NCI-H446 treated with DMSO at 0.1 percent for 48 hours (cell line): ENCODE measurements at places on chromosomes 11 and 22.

- no peak for DNase-seq
Measured at GRCh38 chr11:128453444-128454336, 133.7 kb downstream of the ETS1 start.

GRCh38 chr11:20056109-20056949 is 103.9 kb downstream of the DBX1 start:
- peak; percentile 86 for DNase-seq

GRCh38 chr11:7511401-7511800 is 2.4 kb upstream of the PPFIBP2 start:
- DNase-seq, result peak; percentile 36

GRCh38 chr22:40463683-40464082 is 93.3 kb downstream of the SGSM3 start:
- DNase-seq, result no peak

GRCh38 chr11:5937868-5938602 is 4.0 kb upstream of the OR56A3 start:
- no peak for DNase-seq

GRCh38 chr22:20811171-20811570 is 37.3 kb downstream of the SERPIND1 start:
- no peak for DNase-seq

GRCh38 chr22:31244943-31245451 is 32.9 kb downstream of the LIMK2 start:
- no peak for DNase-seq

DNA sequence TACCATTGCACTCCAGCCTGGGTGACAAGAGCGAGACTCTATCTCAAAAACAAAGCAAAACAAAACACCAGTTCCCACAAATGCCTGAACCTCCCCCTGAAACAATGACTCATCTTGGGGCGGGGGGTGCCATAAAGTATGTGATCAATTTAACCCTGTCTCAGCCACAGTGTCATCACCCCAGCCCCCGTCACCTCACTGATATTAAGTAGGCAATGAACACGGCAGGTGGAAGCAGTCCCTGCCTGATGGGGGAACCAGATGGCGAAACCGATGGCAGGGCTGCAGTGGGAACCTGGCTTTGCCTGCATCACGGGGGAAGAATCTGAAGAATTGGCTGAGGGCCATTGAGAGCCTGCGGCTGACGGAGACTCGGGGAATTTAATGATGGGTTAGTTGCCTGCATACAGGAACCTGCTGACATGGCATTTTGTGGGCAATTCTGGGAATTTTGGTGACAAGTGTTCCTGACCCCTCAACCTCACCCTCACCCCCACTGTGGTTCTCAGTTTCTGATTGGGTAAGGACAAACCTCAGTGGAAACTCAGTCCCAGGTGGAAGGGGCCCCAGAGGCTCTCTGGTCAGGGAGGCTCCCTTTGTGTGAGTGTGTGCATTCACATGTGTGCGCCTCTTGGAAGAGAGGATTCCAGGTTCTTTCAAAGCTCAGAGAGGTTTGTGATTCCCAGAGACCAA is 39.1 kb upstream of the SHISAL1 start:
- DNase-seq, result no peak

GRCh38 chr11:95556011-95556341 is 233.6 kb downstream of the FAM76B start:
- no peak for DNase-seq

GRCh38 chr11:110362971-110363509 is 66.6 kb upstream of the RDX start:
- no peak for DNase-seq

DNA sequence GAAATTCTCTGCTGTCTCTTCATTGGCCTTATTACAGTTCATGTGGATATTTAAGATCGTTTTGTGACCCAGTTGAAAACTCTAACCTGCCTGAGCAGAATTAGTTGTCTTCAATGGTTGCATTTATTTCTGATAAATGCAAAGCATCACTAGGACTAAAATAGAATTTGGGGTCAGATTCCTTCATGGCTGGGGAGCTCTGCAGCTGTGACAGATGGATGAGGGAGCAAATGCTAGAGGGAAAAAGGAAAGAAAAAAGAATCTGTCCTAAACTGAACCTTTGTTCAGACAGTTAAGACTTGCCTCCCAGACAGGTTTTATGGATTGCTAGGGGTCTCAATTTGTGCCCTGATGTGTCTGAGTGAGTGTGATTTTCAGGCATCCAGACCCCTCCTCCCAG is 113.0 kb downstream of the SYT9 start:
- DNase-seq, result no peak
